Endothelial cell (in vitro differentiated cells): ENCODE measurements at places on chromosomes 4 and X.

GRCh38 chr4:111652236-111652635 is 493.0 kb upstream of the FAM241A start:
- no peak for DNase-seq

GRCh38 chrX:46687619-46688018 is 71.3 kb downstream of the SLC9A7 start:
- no peak for DNase-seq

- DNase-seq: peak; percentile 84
These were observed 7.3 kb upstream of the OPN1LW start for GRCh38 chrX:154136627-154137161.

- DNase-seq: no peak
These were observed 574.3 kb upstream of the DIPK2B start for GRCh38 chrX:45774961-45775360.

GRCh38 chrX:84175958-84176357 is 12.0 kb downstream of the RPS6KA6 start:
- no peak for DNase-seq

- DNase-seq: no peak
These were observed 85.9 kb downstream of the ARSJ start for GRCh38 chr4:113893546-113893945.

- peak; percentile 61 for DNase-seq
These were observed 14.1 kb downstream of the RPS6KA3 start for GRCh38 chrX:20252381-20253231.

DNA sequence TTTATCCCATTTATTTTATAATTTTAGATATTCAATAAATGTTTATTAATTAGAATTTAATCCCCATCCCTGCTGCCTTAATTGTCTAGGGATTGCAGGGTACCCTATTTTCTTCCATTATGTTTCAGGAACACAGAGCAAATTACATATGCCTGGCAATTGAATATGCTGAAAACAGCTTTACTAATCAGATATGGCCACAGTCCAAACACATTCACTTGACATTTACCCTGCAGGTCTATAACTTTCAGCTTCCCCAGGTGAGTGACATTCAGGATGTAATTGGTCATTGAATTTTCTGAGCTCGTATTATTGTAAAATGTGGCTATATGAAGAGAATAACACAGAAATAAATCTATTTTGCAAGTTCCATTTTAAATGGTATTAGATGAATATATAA is 218.7 kb upstream of the NDST4 start:
- no peak for DNase-seq

- DNase-seq: no peak
These were observed 16.4 kb downstream of the ZNF732 start for GRCh38 chr4:288891-289290.

- DNase-seq: no peak
These were observed 44.2 kb upstream of the PRSS12 start for GRCh38 chr4:118396881-118397622.

- DNase-seq: no peak
These were observed 130.2 kb downstream of the AMELX start for GRCh38 chrX:11423362-11423818.

- no peak for DNase-seq
These were observed 65.0 kb downstream of the RAP1GDS1 start for GRCh38 chr4:98326168-98326567.
